ENCODE measurements at places on chromosomes 11 and 22.

GRCh38 chr11:44625759-44626523, 60.5 kb downstream of the CD82 start:
- DNase-seq: no peak

- DNase-seq: no peak
Observed at GRCh38 chr11:34613015-34613414, 7.9 kb upstream of the EHF start.

DNA sequence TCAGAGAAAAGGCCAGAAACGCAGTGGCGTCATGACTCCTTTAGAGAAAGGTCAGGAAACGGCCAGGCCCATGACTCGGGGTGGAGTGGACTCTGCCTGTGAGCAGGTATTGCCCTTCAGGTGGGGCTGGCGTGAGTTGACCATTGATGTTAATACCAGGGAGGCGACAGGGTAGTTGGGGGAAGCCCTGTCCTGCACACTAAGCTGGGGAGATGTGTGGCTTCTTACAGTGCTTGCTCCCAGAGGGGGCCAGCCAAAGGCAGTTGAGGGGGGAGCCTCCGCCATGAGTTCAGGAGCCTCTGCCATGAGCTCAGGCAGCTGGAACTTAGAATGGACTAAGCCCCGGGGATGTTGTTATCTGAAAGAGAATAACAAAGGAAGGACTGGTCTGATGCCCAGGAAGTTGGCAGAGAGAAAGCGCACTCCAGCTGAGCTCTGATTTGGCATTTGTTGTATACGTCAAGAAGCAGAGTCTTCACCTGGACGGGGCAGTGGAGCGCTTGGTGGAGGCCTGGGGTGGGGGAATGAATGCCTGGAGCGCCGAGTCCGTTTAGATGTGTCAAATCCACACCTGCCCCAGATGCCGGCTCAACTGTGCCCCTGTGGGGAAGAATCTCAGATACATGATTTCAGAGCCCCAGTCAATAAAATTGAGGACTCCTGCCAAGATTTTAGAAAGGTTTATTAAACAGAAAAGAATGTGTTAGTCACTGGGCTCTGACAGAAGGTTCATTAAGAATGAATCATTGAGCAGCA, 222.5 kb downstream of the TBC1D22A start:
- peak; percentile 11 for DNase-seq

DNA sequence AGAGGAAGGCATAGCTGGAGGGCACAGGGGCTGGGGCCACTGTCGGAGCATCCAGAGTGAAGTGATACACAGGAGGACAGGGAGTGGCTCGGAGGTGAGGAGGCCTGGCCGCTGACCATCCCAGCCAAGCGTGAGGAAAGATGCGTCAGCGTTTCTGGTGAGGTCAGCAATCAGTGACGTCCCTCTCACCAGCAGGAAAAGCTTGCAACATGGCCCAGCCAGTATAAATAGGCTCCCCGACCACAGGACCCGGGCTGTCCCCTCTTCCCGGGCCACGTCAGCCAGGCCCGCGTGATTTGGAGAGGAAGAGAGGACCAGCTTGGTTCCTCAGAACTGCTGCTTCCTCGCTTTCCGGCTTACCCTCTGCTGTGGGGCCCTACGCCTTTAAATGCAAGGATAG, 4.2 kb upstream of the OSM start:
- no peak for DNase-seq

GRCh38 chr22:36323182-36323854, 64.4 kb downstream of the MYH9 start:
- DNase-seq: no peak

DNA sequence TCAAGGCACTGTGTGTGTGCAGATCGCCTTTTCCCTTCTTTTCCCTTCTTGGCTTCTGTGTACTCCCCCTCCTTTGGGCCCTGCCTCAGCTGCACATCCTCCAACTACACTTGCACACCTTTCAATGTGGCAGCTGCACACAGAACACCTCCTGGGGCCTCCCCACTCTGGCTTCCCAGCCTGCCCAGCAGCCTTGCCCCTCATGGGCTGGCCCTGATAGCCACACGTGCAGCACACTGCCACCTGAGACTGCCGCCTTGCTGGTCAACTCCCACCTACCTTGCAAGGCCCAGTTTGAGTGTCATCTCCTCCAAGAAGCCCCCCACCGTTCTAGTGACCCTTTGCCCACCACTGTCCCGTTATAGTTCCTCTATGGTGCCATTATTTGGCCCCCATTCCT, 77.3 kb upstream of the ARFGAP3 start:
- DNase-seq: no peak

- DNase-seq: no peak
Observed at GRCh38 chr11:9619004-9619403, 44.9 kb upstream of the SWAP70 start.

GRCh38 chr22:17242641-17243040, 23.4 kb upstream of the ADA2 start:
- no peak for DNase-seq

DNA sequence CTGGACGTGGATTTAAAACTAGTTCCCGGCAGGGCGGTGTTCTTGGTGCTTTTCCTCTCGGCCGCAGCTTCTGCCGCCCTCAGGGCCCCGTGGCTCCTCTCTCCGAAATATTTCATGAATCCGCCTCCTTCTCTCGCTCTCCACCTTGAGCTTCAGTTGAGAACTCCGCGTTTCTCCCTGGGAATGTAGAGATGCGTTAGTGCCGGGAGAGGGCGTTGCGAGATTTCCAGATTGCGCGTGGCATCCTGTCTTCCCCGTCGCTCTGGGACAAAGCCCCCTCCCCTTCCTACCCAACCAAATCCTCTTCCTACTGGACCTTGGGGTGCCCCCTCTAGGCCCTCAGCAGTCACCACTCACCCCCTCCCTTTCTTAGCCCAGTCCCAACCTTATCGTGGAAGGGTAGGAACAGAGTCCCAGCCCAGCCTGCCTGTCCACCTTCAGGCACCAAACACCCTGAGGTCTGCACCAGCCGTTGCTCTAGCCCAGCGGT, 15.5 kb upstream of the RAC2 start:
- DNase-seq: no peak

GRCh38 chr11:61327669-61328071, 5.2 kb downstream of the DDB1 start:
- no peak for DNase-seq

- DNase-seq: no peak
Observed at GRCh38 chr11:100629671-100630070, 57.4 kb upstream of the ARHGAP42 start.

GRCh38 chr22:36977947-36978660, 41.1 kb downstream of the TST start:
- DNase-seq: peak; percentile 21

GRCh38 chr11:78350091-78350645, 67.5 kb downstream of the GAB2 start:
- no peak for DNase-seq

- DNase-seq: no peak
Observed at GRCh38 chr11:34855021-34855753, 61.0 kb downstream of the APIP start.

GRCh38 chr22:27682437-27682836, 119.1 kb downstream of the MN1 start:
- DNase-seq: no peak

DNA sequence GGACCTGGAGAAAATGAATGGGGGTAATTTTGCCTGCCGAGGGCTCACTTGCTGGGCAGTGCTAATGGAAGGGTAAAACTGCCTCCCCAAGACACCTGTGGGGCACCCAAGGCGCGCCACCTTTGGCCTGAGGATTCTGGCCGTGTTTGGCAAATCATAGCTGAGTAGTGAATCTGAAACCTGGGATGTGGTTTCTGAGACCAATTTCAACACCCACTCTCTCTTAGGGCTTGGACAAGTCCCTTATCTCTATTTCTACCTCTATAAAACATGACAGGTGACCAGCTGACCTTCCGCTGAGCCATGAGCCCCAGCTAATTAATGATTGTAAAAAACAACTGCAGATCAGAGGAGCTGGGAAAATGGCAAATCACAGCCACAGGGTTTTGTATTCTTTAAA, 1.5 kb upstream of the PACSIN3 start:
- no peak for DNase-seq

GRCh38 chr11:68412593-68413475, 47.7 kb upstream of the PPP6R3 start:
- peak; percentile 59 for DNase-seq

- DNase-seq: no peak
Observed at GRCh38 chr11:71977743-71978418, 20.8 kb upstream of the IL18BP start.

DNA sequence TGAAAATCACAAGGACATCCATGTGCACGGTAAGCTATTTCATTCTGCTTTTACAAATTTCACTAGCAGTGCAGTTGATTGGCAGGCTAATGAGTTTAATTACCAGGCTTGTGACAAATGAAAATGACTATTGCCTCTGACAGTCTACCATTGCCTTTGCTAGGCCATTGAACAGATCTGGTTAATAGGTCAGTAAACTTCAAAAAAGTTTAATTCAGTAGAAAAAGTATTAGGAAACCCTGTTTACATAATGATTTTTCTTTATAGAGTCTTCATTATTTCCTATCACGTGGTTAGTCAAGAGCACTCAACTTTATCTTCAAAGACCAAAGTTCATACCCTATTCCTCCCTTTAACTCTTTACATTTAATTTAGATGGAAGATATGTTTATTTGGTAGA, 77.0 kb downstream of the PRMT3 start:
- DNase-seq: no peak

DNA sequence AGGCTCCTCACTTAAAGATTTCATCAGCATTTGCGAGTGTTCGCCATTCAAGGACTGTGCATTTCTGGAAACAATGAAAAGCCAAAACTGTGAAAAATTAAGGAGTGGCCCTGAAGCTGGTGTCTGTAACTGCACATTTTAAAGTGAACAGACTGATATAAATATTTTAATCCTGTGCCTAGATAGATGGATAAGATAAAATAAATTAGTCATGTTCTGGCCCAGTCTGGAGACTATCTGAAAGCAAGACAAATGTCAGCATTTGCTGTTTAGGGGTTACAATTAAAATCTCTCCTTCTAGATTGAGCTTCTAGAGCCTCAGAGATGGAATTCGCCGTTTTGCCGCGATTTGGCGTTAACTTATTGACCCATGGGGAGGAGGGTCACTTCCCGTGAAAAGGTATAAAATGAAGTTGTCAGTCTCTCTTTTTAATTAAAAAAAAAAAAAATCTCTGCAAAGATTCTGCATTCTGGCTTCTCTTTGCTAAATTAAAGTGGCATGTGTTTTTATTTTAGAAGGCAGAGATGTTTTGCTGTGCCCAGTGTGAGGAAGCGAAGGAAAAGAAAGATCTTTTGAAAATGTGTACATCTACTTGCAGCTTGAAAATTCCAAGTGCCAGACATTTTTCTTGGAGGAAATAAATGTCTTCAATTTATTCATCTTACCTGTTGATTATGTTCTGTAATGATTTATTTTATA, 79.7 kb upstream of the WNT7B start:
- DNase-seq: no peak

GRCh38 chr11:2579315-2580060, 120.3 kb downstream of the KCNQ1OT1 start:
- DNase-seq: no peak

GRCh38 chr11:111336582-111337256, 38.4 kb downstream of the POU2AF3 start:
- DNase-seq: peak; percentile 62

GRCh38 chr11:28038775-28039174, 69.2 kb downstream of the KIF18A start:
- DNase-seq: no peak

DNA sequence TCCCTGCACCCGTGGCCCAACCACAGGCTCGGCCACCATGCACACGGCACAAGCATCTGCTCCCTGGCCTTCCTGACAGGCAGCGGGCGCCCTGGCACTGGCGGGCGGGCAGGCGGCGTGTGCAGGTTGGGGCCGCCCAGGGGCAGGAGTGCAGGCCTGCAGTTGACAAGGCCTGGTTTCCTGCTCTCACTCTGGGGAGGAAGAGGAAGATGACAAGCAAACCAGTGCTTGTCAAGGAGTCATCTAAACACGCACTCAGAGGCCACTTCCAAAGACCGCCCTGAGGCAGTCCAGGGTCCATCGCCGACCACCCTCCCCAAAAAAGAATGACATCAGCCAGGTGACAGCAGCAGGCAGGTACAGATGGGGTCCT, 65.3 kb upstream of the LINC01488 start:
- DNase-seq: no peak

GRCh38 chr22:21861851-21862250, 5.6 kb downstream of the MAPK1 start:
- no peak for DNase-seq

- no peak for DNase-seq
Observed at GRCh38 chr22:38733329-38733723, 22.5 kb downstream of the SUN2 start.

- no peak for DNase-seq
Observed at GRCh38 chr11:66739983-66740382, 11.0 kb upstream of the SPTBN2 start.

GRCh38 chr11:102229510-102230123, 87.7 kb upstream of the BIRC3 start:
- no peak for DNase-seq

GRCh38 chr22:32558681-32559355, 84.2 kb downstream of the FBXO7 start:
- DNase-seq: peak; percentile 43

GRCh38 chr11:2655834-2656622, 43.8 kb downstream of the KCNQ1OT1 start:
- DNase-seq: peak; percentile 9

DNA sequence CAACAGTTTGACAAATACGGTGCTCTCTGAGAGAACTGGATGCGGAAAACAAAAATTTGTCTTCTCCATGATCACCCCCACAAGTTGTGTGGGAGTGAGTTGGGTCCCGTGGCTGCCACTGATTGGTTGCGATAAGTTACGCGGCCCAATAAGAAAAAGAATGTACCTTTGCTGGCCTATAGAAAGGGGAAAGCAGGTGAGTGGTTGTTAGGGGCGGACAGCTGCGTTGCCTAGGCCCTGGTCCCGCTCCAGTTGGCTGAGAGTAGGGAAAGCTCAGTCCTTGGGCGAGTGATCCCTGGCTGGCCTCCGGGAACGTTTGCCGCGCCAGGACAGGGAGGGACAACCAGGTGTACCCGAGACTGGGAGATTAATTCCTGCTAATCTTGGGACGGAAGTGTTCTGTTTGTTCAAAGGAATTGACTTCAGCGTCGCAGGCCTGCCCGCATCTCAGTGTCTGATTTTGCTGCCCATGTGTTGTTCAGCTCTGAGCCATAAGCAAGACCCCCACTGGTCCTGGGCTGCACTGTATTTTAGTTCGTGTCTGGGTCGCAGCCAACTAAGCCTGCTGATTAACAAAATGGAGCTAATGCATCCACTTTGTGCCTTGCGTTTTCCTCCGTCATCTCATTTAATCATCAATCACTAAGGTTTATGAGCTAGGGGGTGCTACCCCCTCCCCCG, 773 bp upstream of the SYVN1 start:
- DNase-seq: peak; percentile 92

DNA sequence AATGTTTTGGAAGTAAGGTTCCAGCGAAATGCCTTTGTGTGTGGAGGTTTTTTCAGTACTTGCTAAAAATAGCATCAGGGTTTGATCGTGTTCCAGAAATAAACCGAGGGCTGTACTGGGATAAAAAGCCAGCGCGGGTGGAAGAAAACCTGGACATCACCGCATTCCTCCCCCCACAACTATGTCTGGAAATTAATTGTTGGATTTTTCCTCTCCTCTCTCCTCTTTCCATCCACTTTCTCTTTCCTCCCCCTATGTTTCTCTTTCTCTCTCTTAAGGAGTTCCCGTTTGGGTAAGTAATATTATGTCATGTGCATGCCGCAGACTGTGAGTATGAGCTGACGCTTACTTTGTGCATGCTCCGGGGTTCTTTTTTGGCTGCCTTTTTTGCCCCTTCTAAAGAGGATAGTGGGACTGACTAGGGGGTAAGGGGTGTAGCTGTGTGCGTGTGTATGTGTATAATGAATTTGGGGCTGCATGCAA, 104.2 kb upstream of the HSD17B12 start:
- no peak for DNase-seq

GRCh38 chr22:19179497-19180048, 1.0 kb upstream of the SLC25A1 start:
- peak; percentile 60 for DNase-seq

- no peak for DNase-seq
Observed at GRCh38 chr22:47163481-47163855, 401.0 kb downstream of the TBC1D22A start.

Measured in skeletal muscle cell (primary cell).